NCI-H146 (cell line): ENCODE measurements at places on chromosomes 1 and 21.

DNA sequence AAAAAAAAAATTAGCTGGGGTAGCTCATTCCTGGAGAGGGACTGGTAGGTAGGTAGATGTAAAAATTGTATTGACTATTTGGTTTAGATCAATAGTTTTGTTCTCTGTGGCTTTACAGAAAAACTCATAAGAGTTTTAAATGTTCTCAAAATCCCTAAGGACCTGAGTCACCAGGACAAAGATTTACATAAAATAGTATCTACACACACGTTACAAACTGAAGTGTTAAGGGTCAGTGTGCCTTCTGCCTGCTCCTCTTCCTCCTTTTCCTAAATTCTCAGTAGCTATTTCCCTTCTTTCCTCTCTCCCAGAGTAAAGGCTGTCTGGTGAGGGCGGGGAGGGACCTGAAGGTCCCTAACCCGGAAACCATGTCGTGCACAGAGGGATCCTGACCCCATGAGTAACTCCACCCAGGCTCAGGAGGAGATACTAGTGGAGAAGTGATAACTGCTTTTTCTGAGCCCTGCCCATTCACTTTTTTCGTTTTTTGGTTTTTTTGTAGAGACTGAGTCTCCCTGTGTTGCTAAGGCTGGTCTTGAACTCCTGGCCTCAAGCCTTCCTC is 8.1 kb downstream of the PLEKHM2 start:
- DNase-seq: no peak

GRCh38 chr1:212722270-212722957 is 22.8 kb upstream of the BATF3 start:
- DNase-seq: peak; percentile 22

DNA sequence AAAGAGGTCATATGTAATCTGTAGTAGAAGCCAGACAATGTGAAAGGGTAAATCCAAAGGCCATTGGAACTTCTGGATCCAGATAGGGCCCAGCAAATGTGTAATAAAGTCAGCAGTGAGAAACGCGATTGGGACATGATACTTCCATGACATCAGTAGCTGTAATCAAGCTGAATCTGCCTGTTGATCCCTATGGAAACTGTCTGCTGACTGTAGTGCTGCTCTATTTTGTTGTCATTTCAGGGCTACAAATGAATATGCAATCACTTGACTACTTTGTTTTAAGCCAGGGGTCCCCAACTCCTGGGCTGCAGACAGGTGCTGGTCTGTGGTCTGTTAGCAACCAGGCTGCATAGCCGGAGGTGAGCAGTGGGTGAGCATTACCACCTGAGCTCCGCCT is 46.0 kb upstream of the RHOU start:
- DNase-seq: no peak

GRCh38 chr21:18251065-18251464 is 6.4 kb downstream of the CHODL start:
- no peak for DNase-seq

- no peak for DNase-seq
Observed at GRCh38 chr1:184634296-184634695, 120.4 kb downstream of the EDEM3 start.

- DNase-seq: no peak
Observed at GRCh38 chr1:30982937-30983336, 74.4 kb upstream of the SDC3 start.

- DNase-seq: no peak
Observed at GRCh38 chr1:241163363-241163762, 193.6 kb downstream of the RGS7 start.

DNA sequence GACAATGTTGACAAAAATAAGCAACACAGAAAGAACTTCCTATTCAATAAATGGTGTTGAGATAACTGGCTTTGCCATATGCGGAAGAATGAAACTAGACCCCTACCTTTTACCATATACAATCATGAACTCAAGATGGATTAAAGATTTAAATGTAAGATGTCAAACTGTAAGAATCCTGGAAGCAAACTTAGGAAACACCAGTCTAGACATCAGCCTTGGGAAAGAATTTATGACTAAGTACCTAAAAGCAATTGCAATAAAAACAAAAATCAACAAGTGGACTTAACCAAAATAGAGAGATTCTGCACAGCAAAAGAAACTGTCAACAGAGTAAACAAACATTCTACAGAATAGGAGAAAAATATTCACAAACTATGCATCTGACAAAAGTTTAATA is 16.1 kb upstream of the CLDN8 start:
- DNase-seq: no peak

- DNase-seq: no peak
Observed at GRCh38 chr1:34884961-34885360, 25.4 kb upstream of the SMIM12 start.
